RWPE1 (cell line): ENCODE measurements at places on chromosomes 6 and 20.

DNA sequence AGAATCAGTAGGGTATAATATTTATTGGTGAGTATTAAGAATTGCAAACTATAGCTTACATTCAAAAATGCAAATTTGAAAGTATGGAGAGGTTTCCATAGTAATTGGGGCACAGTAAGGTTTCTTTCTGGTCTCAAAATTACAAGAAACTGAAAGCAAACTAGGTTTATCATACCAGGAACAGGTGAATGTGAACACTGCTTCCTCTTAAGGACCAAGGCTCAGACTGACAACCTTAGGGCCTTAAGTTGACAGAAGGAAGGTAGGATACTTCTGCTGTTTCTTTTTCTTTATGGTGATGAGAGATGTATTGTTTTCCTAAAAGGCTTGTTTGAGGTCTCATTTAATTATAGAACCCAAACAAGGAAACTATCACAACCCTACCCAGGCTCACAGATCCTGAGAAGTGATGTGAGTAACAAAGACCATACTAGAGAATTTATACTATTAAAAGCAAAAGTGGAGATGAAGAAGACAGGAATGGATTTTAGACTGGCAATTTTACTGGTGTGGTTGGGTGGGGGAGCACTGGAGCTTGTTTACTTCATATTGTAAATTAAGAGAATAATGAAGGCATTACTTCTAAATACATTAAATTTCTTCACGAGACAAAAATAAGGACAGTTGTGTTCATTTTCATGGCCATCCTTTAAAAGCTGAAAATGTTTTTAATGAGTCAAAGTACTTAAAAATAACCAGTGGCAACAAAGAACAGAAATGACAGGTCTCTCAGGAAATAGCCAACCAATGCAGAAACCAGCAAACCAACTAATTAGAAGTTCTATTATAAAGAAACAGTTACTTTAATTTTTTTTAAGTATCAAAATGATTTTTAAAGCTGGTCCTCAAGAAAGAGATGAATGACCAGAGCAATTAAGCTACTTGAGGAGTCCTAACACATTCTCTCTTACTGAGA, 21.3 kb downstream of the STAU1 start:
- DNase-seq = no peak

GRCh38 chr6:47402081-47402480, 75.5 kb upstream of the CD2AP start:
- DNase-seq = no peak

DNA sequence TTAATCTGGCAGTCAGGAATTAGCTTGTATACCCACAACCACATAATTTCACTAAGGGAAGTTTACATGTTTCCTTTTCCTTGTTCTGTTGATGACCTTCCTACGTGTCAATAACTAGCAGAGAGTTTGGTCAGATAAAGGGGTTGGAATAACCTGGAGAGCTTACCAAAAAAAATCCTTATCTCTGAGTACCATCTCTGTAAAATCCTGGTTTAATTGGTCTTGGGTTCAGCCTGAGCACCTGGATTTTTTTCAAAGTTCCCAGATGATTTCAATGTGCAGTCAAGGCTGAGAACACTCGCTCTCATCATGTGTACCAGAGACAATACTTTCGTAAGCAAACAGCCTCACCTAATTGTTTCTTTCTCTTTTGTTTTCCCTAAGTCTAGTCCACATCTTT, 483.8 kb upstream of the FLRT3 start:
- no peak for DNase-seq

GRCh38 chr20:24670981-24671380, 201.6 kb downstream of the SYNDIG1 start:
- no peak for DNase-seq

DNA sequence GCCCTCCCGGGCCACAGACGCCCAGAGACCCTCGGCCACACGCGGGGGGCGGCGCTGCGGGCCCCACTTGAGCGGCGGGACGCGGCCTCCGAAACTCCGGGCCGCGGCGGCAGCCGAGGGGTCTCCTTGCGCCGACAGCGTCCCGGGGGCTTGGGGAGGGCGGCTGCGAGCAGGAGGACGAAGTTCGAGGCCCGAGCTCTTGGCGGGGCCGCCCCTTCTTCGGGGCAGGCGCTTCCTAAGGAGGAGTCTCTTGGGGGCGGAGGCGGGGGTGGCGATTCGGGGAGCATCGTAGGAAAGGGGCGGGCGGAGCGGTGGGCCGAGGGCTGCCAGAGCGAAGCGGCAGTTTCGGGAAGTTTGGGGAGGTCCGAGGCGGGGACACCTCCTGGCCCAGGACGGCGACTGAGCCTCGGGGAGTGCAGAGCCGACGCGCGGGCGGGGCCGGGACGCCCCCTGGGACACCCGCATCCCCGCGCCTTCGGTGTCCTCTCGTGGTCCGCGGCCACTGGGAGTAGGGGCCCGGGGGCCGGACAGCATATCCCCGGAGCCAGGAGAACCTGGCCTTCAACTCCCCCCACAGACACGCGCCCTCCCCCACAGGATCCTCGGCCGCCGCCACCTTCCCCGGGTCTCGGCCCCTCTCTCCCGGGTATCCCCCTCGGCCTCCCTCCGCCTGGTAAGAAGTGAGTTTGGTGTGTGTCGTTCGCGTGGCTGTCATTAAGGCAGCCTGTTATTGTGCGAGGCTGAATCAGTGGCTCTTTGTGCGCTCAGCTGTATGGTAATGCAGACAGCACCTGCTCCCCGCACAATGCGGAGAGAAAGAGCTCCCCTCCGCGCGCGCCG, 613 bp upstream of the DLL1 start:
- no peak for DNase-seq

- no peak for DNase-seq
These were observed 39.5 kb upstream of the SDHAF4 start for GRCh38 chr6:70527071-70527737.

DNA sequence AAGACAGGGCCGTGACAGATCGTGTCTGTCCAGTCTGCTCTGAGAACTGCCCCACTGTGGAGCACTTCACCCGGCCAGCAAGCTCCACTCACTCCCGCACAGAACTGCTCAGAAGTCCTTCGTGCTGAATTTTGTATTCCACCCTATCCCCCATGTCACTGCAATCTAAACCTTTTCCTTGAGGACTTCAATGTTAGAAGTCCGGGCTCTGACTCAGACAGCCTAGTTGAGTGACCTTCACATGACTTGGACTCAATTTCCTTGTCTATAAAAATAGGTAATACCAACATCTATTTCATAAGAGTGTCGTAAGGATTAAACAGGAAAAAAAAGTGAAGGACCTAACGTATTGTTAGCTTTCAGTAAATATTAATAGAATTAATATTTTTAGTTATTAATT, 161.6 kb downstream of the QRSL1 start:
- DNase-seq = no peak

- peak; percentile 51 for DNase-seq
These were observed 110.7 kb upstream of the ADGRF1 start for GRCh38 chr6:47152666-47153403.

DNA sequence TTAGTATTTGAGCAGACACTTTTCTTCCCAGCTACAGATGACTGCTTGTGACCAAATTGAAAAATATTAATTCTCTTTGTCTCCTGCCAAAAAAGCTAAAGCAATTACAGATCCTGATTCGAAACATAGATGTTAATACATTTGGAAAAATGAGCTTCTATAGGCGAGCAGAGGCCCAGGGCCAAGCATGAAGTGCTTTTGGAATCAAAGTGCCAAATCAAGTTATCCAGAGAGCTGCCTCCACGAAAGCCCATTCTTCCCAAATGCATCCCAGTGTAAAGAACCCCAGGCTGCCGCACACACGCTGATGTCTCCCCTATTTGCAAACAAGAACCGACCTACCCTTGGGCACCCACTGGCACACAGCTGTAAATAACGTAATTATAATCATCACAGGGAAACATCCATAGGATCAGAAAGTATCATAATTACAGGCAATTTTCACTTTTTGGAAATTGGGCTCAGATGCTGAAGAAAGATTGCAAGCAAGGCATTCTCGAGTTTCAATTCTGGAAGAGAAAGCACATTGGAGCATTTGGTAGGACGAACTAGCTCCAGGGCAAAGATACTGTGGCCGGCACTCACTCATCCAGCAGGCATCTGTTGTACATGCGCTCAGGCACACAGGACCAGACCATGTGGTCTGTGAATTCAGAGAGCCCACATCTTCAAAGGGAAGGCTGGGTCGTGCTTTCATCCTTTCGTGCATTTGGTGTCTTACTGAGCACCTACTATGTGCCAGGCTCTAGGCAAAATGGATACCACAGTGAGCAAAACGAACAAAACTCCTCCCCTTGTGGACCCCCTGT, 45.9 kb downstream of the BMP7 start:
- no peak for DNase-seq

- peak; percentile 84 for DNase-seq
These were observed 2.9 kb downstream of the EEF1A2 start for GRCh38 chr20:63495741-63496595.

DNA sequence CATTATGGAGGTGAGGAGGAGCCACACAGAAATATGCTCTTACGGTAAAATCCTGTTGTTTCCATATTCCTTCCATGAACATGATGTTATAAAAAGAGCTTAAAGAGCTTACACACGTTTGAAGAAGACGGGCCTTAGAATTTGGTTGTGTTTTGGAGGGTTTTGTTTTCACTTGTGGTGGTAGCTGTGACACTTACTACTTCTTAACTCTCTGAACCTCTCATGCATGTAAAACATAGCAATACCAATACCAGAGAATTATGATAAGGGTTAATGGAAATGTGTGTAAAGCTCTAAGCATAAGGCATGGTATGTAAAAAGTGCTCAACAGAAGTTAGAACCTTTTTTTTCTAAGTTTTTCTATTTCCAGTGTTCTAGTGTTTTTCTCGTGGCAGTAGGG, 256.1 kb upstream of the KCNQ5 start:
- DNase-seq = no peak

DNA sequence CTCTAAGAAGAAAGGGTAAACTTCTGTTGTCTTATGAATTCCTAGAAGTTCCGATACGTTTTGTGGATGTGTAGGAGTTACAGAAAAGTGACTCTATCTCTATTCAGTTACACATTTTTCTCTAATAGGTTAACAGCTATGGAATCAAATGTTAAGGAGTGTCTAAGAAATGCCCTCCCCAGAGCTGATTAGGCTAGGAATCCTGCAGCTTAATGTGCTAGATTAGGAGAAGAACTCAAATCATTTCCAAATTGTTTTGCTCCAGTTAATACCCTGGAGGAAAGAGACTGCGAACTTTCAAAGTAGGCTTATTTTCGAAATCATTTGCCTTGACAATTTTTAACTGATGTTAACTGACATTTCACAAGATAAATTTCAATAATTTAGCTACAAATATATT, 51.9 kb downstream of the IBTK start:
- DNase-seq = no peak

DNA sequence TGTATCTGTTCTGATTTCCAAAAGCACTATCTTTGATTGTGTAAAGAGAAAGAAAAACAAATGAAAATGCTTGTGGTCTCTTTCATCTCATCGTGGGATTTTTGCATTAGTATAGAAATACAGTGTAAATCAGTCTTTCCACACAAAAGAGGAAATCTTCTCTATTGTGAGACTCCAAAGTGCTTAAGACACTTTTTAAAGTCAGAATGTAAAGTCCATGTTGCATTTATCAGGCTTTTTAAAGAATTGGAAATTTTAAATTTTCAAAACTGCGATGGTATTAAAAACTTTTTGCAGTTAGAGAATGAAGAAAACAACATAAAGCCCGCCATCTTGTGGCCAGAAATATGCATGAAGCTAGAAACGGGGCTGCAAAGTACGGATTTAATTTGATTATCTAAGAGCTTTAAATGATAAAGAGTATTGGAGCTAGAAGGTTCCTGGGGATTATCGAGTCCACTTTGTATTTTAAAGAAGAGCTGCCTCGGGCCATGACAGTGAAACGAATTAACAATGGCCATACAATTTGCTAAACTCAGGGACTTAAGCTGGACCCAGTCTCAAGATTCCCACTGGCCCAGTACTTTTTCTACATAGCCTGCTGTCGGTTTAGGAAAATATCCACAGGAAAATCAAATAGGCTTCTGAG, 339.6 kb downstream of the ARHGAP18 start:
- DNase-seq = peak; percentile 21

DNA sequence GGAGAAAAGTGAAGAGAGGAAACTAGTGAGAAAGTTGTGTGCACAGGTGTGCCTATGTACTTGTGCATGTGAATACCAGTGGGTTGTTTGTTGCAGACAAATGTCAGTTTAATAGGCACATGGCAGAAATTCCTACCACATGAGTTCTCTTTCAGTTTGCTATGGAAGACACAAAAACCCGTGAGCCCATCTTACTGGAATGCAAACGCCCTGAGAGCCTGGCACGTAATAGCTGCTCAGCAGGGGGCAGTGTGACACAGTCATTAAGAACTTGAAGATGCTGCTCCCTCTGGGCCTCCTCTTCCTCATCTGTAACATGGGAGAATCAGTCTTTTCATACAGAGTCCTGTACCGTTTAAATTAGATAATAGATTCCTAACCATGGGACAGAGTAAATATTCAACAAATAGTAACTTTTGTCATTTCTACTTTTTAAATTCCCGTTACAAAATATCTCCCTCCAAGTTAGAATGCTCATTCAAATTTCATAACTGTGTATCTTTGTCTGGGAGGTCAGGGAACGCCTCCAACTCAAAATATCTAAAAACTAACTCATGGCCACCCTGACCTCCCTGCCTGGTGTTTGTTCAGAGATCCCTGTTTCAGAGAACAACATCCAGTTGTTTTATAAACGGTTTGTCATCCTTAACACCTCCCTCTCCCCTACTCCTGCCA, 802.9 kb downstream of the MAFB start:
- DNase-seq = peak; percentile 22

DNA sequence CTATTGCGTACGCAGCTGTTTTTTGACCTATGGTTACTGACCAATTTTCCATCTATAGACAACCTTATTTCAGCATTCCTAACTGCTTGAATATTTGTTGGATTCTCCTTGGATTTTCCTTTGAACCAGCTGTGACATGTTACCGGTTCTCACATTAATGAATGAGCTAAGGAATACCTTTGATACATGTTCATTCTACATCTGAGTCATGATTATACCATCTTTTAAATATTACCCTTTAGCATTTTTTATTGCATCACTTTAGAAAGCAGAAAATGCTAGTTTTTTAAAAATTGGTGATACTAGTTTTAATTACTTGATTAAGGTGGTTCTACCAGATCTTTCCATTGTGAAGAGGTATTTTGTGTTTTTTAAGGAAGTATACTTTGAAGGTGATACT, 1.9 kb upstream of the IGF2R start:
- DNase-seq = peak; percentile 82

GRCh38 chr6:163983679-163984078, 569.2 kb downstream of the QKI start:
- no peak for DNase-seq

DNA sequence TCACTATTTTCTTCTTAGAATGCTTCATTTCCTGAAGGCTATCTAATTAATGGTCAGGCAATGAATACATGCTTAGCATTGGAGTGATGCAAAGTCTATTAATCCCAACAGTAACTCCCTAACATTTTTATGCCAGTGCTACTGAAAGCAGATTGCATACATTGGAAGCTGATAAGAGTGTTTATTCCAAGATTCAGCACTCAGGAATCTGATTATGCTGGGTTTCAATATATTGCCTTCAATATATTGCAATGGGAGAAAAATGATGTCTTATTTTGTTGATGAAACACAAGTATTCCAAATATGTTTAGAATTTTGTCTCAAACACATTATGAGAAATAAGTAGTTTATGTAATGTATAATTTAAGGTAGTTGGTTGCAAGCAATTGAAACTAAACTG, 26.7 kb upstream of the TRDN start:
- no peak for DNase-seq

GRCh38 chr6:81819767-81820166, 67.3 kb upstream of the TENT5A start:
- DNase-seq = no peak
